Peyer's patch (tissue), 4 donors: ENCODE measurements at places on chromosomes 3 and 15.

DNA sequence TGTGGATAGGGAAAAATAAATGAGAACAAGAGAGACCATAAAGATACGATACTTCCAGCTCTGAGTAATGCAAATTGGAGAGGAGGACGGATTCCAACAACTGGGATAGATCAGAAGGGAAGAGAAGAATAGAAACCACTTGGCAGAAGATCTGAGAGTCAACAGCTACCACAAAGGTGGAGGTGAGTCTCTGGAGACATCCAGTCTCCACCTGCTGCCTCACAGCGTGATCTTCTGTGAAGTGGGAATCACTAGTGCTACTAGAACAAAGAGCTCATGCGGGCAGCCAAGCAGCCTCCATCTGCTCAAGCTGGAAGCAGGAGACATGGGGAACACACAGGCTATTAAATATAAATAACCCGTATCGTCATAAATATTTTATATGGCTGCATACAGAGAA, 558.5 kb upstream of the CFAP20DC start:
- no peak for DNase-seq

DNA sequence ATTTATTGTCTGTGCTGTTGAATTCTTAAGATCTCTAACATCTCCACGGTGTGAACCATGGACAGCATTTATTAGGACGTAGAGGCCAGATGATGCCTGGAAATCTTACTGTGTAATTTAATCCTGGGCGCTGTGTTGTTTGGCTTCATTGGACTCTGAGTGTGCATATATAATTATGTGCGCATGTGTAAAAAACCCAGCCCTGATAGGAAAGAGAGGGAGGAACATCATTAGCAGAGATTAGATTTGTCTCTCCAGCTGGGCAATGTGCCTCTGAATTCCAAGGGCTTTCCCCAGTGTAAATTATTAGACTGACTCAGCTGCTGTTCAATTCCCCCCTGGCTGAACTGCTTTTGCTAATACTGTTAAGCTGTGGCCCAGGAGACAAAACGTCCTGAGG, 39.6 kb downstream of the MAP3K13 start:
- DNase-seq = no peak

DNA sequence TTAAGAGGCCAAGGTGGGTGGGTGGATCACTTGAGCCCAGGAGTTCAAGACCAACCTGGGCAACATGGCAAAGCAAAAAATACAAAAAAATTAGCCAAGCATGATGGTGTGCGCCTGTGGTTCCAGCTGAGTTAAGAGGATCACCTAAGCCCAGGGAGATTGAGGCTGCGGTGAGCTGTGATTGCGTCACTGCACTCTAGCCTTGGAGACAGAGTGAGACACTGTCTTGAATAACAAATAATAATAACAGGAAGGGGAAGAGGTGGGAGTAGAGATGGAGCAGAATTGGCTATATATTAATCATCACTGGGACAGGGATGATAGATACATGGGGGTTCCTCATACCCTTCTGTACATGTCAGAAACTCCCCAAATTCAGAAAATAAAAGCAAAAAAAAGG, 23.8 kb upstream of the NMB start:
- no peak for DNase-seq

DNA sequence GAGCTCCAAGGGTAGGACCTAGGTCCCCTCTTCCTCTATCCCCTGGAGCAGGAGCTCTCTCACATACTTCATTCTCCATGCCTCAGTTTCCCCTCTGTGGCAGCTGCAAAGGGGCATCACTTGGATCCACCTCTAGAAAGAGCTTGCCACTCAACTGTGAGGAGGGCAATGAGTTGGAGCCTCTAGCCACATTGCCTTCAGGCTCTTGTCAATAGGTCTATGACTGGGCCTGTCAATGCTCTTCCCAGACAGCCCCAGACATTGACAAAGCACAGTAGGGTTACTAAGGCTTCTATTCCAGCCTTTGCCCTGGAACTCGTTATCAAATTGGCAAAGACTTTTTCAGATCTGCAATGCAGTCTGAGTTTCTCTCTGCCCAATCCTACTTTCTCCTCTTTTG, 4.4 kb upstream of the VIPR1 start:
- no peak for DNase-seq

GRCh38 chr3:177338697-177339219, 141.5 kb upstream of the TBL1XR1 start:
- no peak for DNase-seq

DNA sequence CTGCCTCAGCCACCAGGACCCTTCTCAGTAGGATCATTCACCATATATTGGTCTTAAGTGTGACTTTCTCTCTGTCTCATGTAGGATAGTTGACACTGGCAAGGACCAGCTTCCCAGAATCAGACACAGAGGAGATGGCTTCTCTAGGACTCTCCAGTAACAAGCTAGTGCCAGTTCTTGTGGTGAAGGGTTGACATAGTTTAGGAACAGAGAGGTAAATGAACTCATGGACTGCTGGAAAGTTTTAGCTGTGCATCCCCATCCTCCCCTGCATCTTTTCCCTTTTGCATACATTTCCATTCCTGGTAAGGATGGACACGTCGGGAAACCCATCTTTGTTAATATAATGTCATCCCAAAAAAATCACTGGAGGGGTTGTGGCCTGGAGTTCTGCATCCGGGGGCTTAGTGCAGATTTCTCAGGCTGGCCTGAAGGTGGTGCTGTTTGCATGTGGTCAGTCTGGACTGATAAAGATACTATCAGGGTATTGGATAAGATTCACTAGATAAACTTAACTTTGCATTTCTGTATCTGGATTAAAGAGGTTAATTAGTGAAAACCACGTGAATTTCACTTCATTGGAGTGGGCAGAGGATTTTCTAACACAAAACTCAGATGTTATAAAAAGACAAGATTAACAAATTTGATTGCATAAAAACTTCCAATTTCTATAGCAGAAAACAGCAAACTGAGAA, 110.8 kb downstream of the TBC1D2B start:
- DNase-seq = peak; percentile 35

DNA sequence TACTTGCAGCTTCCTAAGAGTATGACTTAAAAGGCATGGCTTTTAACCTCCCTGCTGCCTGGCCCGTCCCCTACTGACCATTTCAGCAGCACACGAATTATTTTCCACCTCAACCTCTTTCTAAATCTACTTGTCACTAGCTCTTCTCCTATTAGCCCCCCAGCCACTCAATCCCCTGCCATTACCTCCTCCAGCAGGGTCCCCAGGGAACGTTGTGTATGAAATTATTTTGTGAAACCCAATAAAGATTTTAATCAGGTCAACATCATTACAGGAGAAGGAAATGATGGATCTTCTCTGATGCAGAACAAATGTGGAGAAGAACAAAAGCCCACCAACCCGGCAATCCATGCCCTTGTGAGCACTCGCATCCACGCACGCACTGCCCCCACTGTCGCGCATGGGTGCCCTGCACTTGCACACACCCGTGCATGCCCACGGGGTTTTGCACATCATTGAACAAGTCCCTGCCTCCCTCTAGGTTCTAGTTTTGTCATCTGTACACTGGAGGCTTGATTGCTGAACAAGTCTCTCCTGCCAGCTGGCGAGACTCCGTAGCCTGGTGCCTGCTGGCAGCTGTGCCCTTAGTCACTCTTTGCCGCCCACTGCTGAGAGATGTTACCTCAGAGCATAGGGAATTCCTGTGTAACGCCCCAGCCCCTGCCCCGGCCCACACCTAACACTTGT, 51.6 kb downstream of the LINGO1 start:
- DNase-seq = no peak

DNA sequence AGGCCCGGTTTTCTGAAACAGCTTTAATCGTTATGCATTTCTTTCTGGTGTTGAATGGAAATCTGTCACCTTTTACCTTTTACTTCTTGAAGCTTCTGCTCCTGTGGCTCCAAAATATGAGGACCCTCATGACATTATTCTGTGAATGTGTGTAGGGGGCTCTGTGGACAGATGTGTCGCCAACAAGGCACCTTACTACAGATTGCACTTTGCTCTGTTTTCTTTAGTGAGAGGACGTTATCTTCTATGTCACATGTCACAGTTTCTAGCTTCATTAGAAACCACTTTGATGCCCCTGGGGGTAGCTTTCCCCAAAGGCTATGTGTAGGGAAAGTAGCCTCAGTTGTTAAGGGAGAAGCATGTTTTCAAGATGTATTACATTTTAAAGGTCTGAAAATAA, 195.6 kb downstream of the ZNF621 start:
- no peak for DNase-seq
